Activated T-helper 1 cell treated with anti-CD3 and anti-CD28 coated beads, Interleukin-2, amount 50 U/mL, for 16 hours (primary cell): ENCODE measurements at places on chromosomes 13 and 19.
A peak's percentile ranks its signal among the peaks of the same experiment; 100 is the strongest.

DNA sequence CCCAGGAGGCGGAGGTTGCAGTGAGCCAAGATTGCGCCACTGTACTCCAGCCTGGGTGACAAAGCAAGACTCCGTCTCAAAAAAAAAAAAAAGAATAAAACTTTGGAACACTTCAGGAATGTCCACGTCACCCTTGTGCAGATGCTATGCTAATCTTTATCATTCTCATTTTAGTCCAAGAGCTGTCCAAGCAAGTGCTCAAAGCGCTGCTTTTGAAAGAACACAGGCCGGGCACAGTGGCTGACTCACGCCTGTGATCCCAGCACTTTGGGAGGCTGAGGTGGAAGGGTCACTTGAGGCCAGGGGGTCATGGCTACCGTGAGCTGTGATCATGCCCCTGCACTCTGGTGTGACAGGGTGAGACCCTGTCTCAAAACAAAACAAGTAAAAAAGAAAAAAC is 11.1 kb upstream of the UQCR11 start:
- DNase-seq: no peak

GRCh38 chr19:40807147-40808020 is 8.4 kb downstream of the EGLN2 start:
- no peak for DNase-seq

GRCh38 chr13:23231241-23231640 is 50.5 kb downstream of the SGCG start:
- no peak for DNase-seq

- DNase-seq: no peak
Observed at GRCh38 chr13:110872034-110872767, 42.7 kb downstream of the ANKRD10 start.

DNA sequence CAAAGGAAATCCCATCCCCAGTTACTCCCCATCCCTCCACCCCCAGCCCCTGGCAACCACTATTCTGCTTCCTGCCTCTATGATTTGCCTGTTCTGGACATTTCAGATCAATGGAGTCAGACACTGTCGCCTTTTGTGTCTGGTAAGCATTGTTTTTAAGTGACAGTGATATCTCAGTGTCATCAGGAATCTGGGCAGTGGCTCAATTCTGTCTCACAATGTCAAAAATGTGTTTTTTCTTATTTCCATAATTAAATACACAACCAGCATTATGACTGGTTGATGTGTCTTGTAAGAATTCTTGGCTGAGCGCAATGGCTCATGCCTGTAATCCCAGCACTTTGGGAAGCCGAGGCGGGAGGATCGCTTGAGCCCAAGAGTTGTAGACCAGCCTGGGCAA is 20.2 kb upstream of the PGLS start:
- DNase-seq: no peak

DNA sequence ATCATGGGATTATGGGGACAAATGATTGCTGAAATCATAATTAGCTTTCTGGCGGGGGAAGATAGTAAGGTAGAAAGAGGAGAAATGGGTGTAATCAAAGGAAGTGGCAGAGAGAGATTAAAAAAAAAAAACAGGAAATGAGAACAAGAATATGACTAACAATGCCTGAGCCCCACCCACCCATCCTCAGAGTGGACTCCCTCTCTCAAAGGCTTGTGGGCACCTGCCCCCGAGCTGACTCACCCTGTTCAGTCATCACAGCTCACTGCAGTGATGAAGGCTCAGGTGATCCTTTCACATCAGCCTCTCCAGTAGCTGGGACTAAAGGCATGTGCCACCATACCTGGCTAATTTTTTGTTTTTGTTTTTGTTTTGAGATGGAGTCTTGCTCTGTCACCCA is 26.4 kb upstream of the TPT1 start:
- DNase-seq: peak; percentile 81

GRCh38 chr13:86945584-86945983 is 725.6 kb upstream of the SLITRK5 start:
- DNase-seq: no peak

GRCh38 chr19:11624069-11624463 is 26.8 kb downstream of the ZNF627 start:
- no peak for DNase-seq

- no peak for DNase-seq
Observed at GRCh38 chr19:1261538-1261797, 7.7 kb upstream of the CIRBP start.

DNA sequence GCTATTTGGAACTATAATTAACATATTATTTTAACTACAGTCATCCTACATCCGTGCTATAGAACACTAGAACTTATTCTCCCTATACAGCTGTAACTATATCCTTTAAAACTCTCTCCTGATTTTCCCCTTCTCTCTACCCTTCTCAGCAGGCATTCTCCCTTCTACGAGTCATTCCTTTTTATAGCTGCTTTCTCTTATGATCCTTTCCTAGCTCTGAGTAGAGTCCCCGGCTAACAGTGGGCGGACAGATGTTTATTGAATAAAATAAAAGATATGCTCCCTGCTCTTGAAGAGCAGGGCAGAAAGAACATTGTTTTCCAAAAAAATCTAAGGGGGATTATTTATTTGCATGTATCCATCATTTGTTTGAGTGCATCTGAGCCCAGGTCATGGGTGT is 246.5 kb upstream of the TMTC4 start:
- DNase-seq: no peak

- DNase-seq: no peak
Observed at GRCh38 chr19:55656552-55656951, 1.7 kb downstream of the U2AF2 start.

DNA sequence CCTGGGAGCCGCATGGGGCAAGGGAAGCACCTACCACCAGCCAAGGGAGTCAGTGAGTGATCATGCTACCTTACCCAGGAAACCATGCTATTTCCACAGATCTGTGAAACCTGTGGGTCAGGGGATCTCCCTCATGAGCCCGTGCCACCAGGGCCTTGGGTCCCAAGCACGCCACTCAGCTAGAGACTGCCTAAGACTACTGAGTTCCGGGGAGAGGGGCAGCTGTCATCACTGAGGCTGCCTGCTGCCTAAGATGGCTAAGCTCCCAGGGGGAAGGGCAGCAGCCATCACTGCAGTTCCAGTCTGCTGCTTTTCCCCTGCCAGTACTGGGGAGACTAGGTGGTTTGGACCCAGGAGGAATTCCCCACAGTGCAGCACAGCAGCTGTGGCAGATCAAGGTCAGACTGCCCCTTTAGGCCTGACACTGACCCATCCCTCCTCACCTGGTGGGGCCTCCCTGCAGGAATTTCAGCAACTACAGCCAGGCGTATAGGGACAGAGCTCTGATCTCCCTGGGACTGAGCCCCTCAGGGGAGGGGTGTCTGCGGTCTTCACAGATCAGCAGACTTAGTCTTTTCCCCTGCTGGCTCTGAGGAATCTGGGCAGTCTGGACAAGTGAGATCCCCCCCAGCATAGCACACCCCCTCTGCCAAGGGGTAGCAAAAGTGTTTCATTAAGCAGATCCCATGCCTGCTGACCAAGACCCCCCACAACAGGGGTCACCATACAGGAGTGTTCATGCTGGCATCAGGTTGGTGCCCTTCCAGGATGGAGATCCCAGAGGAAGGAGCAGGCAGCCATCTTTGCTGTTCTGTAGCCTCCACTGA is 26.9 kb downstream of the VSTM2B start:
- DNase-seq: no peak

DNA sequence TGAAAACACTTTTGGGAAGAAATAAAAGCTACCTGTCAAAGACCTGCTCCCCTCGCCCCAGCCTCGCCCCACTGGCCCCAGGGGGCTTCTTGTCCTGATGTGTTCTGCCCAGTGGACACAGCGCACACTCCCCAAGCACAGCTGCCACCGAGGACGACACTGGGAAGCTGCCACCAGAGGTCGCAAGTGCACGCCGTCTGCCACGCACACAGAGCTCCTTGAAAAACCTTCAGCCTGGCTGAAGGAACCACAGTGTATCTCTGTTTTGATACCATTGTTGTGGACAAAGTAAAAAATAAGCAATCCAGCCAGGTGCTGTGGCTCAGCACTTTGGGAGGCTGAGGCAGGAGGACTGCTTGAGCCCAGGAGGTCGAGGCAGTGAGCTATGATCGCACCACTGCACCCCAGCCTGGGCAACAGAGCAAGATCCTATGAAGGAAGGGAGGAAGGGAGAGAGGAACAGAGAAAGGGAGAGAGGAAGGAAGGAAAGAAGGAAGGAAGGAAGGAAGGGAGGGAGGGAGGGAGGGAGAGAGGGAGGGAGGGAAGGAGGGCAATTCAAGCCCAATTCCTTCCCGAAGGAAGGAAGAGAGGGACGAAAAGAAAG is 57.3 kb downstream of the CEBPG start:
- peak; percentile 45 for DNase-seq

GRCh38 chr13:82681535-82681934 is 1200.7 kb downstream of the SLITRK1 start:
- no peak for DNase-seq

GRCh38 chr19:8208119-8208921 is 850 bp upstream of the CERS4 start:
- DNase-seq: no peak

DNA sequence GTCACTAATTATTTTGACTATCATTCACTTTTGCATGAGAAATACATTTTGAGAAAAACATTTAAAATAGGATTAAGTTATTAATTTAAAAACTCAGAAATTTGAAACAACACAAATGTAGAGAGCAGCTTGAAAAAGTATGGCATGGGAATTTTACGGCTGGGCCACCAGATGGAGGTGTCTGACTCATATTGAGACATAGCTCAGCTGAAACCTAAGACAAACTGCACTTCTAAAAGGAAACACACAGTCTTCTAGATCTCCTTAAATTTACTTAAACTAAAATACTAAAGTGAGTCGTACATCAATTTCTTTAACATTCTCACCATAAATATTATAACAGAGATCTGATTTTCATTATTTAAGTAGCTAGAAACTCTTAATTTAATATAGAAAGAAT is 41.9 kb upstream of the POSTN start:
- no peak for DNase-seq

DNA sequence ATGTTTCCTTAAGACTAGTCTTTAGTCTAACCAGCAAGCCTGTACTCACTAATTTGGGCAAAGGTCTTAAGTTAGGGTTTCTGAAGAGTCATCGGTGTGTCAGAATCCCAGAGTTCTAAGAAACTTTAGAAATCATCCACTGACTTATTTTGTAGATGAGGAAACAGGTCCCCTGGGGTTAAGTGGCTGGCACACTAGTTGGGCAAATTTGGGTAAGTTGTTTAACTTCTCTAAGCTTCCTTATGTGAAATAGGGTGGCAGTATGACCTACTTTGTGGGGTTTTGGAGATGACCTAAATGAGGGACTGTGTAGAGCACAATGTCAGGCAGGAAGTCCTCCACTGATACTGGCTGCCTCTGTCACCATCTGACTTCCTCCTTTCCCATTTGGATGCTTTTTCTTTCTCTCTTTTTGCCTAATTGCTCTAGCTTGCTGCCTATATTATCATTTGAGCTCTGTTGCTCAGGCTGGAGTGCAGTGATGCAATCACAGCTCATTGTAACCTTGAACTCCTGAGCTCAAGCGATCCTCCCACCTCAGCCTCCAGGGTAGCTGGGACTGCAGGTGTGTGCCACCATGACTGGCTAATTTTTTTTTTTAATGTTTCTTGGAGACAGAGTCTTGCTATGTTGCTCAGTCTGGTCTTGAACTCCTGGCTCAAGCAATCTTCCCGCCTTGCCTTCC is 2.3 kb downstream of the ADGRE3 start:
- no peak for DNase-seq

GRCh38 chr13:37181620-37182019 is 76.2 kb upstream of the CSNK1A1L start:
- DNase-seq: no peak

DNA sequence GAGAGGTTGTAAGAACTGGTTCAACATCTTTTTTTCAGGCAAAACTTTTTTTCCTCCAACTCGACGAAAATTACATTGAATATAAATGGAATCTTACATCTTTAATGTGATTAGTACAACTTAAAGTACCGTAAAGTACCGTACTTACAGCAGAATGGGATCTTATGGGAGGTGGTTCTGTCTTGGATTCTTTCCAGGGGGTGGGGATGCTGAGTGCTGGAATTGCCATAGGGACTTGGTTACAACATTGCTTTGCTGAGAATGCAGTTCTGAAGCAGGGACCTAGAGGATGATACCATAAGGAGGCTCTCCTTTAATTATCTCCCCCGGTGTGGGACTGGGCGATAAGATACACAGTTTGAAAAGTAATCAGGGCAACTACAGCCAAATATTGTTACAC is 186.4 kb downstream of the KLF5 start:
- DNase-seq: no peak

DNA sequence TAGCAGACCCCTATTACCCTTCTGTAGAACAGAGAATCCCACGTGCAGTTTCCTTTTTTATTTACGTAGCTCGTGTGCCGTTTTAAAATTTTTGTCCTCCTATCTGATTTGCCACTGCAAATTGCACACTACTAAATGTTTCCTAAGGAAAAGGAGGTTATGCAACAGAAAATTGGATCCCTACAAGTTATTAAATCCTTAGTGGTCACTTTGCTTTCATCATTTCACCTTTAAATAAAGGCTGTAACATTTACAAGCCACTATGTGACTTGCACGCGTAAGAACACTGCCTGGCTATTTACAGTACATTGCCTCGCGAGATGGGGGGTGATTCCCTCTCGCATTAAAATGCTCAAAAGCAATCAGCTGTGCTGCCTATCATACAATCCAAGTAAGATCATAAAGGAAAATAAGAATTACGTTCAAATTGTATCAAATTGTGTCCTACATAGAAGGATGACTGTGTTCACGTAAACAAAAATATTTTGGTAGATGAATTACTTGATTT is 525.6 kb downstream of the SUCLA2 start:
- no peak for DNase-seq

- no peak for DNase-seq
Observed at GRCh38 chr13:43433691-43434141, 353.1 kb downstream of the ENOX1 start.

GRCh38 chr13:42373048-42373812 is 101.3 kb downstream of the AKAP11 start:
- DNase-seq: no peak

GRCh38 chr13:87138866-87139265 is 532.3 kb upstream of the SLITRK5 start:
- DNase-seq: no peak

DNA sequence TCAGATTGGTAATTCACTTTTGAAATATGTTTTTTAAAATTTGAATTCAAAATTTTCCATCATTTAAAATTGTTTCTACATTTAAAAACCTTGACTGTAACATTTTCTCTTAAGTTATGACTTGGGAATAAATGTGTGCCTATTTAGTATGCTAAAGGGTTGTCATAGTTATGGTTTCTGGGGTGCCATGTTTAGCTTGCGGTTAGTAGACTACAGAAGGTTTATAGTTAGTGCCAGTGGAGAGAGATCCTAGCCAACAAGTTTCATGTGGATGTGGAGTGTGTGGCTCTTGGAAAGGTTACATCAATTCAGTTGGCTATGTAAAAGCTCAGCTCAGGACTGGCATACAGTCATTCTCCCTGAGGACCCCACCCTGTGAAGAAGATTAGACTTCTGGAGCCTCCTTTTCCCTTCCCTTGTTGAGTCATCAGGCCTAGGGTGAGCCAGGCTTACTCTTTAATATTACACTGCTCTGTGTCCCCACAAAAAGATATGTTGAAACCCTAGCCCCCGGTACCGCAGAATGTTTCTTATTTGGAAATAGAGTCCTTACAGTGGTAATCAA is 20.4 kb downstream of the LMO7 start:
- DNase-seq: no peak
